Right lobe of liver (tissue), 6 donors: ENCODE measurements at places on chromosomes 6 and 20. TPM values are rescaled to one million over a fixed set of nuclear protein-coding genes. Genes with fewer than 3 reads are reported as not detected.

PPP1R18 gene
- total RNA-seq: 13.3 TPM

PNISR gene
- total RNA-seq: 33.1 TPM

DEFB112 gene
- not detected for total RNA-seq

PTCRA gene
- total RNA-seq: 0.46 TPM

BAG2 gene
- total RNA-seq: 5.5 TPM

PLN gene
- total RNA-seq: 0.25 TPM
